GDM1 (cell line): ENCODE measurements at places on chromosomes 11 and 22.

DNA sequence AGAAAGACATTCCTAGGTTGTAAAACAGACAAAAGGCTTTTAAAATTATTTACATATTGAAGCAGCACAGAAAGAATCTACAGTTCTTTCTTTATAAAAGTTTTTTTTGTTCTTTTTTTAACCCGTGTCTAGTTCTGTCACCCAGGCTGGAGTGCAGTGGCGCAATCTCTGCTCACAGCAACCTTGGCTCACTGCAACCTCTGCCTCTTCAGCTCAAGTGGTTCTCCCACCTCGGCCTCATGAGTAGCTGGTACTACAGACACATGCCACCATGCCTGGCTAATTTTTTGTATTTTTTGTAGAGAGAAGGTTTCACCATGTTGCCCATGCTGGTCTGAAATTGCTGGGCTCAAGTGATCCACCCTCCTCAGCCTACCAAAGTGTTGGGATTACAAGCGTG lies 3.8 kb upstream of the INCENP start:
- DNase-seq, result no peak

GRCh38 chr11:5226732-5227310 lies at the start of gene HBB:
Gene HBB (minus strand): TSS chr11:5227071. CDS start chr11:5227021, 50 bp downstream.
- no peak for DNase-seq

DNA sequence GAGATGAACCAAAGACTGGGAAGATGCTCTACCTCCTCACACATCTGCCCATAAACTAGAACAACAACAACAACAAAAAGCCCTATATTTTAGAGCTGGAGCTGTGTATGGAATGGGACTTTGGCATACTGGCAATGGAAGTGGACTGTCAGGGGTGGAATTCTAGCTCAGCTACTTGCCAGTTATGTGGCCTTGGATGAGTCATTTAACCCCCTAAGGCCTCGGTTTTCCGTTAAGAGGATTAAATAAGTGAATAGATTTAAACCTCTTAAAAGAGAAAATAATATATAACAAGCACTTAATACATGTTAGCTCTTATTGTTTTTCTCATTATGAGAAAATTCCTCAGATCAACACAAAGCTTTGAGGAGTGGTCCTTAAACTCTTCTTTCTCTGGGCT lies 195.0 kb downstream of the KIF18A start:
- no peak for DNase-seq

GRCh38 chr22:19579115-19579811 lies 55.1 kb upstream of the CLDN5 start:
- DNase-seq, result peak; percentile 20

- no peak for DNase-seq
These were observed 869 bp downstream of the FAM83F start for GRCh38 chr22:39995393-39996252.

DNA sequence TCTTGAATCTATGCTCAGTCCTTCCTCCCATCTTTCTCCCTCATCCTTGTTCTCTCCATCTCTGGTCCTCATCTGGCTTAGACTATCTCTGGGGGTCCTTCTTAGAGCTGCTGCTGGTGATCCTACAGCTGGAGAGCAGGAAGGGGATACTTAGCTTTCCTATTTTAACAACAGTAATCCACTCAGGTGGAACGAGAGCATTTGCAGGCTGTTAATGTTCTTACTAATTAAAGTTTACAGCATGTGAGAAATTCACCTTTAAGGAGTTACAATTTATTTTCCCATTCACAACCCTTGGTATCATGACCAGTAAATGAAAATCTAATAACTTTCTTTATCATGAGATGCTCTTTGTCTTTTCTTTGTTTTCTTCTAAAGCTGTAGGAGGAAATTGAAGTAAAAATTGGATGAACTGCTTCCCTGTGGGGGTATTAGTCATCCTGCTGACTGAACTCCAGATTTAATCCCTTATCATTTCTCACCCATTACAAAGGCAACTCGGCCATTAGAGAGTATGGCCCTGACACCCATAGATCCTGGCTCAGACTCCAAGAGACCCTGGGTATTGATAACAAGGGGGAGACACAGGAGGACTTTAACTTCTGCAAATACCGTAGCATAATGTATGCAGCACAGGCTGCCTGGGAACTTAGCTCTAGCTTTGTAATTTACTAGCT lies 37.6 kb upstream of the MTNR1B start:
- DNase-seq, result no peak

DNA sequence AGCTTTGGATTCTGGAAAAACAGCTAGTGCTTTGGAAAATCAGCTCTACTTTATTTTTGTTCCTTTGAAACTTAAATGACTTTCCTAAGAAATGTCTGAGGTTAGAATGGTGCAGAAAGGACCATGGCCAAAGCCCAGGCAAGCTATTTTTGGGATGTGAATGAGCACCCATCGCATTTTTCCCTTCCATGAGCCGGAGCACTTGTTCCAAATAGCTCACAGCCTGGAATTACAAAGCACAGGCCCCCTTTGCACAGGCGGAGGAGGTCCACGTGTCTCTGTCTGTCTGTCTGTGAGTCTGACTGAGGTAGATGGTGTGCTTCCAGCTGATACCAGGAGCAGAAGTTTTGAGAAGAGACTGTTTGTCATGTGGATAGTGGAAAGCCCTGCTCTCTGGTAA lies 50.7 kb downstream of the MICAL2 start:
- no peak for DNase-seq

GRCh38 chr11:62444236-62444833 lies 25.5 kb downstream of the SCGB1A1 start:
- DNase-seq, result peak; percentile 54

- DNase-seq, result no peak
These were observed 29.7 kb upstream of the DDX6 start for GRCh38 chr11:118820412-118821357.
